ENCODE measurements at places on chromosomes 13 and 19.

GRCh38 chr13:74131227-74131626, 3.0 kb downstream of the KLF12 start:
- no peak for DNase-seq

- DNase-seq, result no peak
These were observed 16.1 kb downstream of the ANKRD24 start for GRCh38 chr19:4198467-4199126.

DNA sequence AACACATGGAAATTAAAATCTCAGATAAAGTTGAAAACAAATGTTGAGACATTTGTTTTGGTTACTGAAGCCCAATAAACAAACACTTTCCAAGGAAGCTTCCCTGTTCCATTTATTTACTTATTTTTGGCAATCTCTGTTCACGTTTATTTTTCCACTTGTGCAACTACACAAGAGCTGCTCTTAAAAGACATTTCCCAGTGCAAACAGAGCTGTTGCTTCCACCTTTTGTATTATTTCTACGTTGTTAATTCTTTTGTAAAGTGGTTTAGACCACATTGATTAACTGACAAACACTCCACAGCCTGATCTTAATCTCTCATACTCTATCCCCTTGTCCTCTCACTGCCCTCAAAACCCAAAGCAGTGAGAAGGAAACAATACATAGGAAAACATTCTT, 757.6 kb downstream of the LIG4 start:
- DNase-seq, result no peak

DNA sequence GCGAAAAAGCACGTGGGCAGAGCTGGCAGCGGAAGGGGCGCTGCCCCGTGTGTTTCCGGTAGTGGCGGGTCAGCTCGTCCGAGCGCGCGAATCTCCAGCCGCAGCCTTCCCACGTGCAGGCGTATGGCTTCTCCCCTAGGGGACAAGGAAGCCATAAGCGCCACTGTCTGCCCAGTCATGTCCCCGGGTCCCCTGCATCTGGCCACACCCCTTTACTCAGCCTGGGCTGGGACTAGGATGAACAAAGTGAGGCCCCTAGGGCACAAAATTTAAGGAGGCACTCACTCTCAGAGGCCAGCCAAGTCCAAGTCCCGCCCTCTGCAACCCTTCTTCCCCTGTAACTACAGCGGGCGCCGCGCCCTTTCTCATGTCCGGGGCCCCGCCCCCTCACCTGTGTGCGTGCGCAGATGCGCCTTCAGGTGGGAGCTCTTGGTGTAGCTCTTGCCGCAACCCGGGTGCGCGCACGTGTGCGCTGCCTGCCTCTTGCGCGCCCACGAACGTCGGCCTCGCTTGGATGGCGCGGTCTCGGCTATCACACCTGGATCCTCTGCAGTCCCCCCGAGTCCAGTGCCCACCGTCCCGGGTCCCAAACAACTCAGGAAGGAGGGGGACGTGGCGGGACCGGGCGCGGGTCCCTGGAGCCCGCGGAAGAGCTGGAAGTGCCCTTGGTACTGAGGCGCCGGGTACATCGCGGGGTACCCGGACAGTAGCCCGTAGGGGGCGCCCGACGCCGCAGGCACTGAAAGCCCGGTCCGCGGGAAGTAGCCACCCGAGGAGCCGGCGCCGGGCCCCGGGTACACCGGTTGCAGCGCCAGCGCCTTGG, 1.9 kb downstream of the KLF1 start:
- no peak for DNase-seq

- no peak for DNase-seq
These were observed 1.6 kb upstream of the ZBTB7A start for GRCh38 chr19:4068047-4068966.

- DNase-seq, result no peak
These were observed 6.1 kb upstream of the CEACAM7 start for GRCh38 chr19:41694196-41694595.

GRCh38 chr13:48266150-48266549, 33.1 kb downstream of the ITM2B start:
- no peak for DNase-seq

DNA sequence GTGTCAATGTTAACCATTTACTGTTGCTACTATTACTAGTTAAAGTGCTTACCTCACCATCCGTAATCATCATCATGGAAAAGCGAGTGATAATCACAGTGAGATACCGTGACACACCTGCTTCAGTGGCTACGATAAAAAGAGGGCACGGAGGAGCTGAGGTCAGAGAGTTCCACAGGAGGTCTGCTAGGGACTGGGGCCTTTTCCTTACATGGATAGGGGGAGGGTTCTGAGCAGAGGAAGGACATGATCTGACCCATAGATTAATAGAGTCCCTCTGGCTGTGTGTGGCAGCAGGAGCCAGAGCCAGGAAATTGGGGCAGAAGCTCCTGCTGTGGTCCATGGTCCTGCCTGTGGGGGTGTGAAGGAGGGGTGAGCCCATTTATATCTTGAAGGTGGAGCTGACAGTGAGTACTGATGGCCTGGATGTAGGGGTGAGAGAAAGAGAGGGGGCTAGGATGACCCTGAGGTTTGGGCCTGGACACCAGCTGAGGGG, 136.7 kb downstream of the SIPA1L3 start:
- DNase-seq, result no peak

- DNase-seq, result no peak
These were observed 14.9 kb downstream of the FGF21 start for GRCh38 chr19:48770266-48770665.

- no peak for DNase-seq
These were observed 635.1 kb upstream of the KLF12 start for GRCh38 chr13:74769333-74769732.

GRCh38 chr13:110161112-110161882, 145.7 kb downstream of the COL4A1 start:
- no peak for DNase-seq

- DNase-seq, result no peak
These were observed 22.4 kb upstream of the MIER2 start for GRCh38 chr19:366951-367350.

DNA sequence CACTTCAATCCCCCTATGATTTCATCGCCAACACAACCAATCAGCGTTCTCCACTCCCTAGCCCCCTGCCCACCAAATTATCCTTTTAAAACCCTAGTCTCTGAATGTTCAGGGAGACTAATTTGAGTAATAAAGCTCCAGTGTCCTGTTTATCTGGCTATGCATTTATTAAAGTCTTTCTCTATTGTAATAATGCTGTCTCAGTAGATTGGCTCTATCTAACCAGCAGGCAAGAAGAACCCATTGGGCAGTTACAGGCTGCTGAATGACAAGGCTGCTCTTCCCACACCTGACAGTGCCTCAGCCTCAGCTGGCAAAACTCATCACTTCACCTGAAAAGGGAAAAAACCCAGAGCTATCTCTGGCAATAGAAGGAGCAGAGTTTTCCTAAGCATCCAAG, 20.2 kb upstream of the CHST8 start:
- no peak for DNase-seq

- no peak for DNase-seq
These were observed 15.2 kb downstream of the SIGLEC7 start for GRCh38 chr19:51157265-51157664.

DNA sequence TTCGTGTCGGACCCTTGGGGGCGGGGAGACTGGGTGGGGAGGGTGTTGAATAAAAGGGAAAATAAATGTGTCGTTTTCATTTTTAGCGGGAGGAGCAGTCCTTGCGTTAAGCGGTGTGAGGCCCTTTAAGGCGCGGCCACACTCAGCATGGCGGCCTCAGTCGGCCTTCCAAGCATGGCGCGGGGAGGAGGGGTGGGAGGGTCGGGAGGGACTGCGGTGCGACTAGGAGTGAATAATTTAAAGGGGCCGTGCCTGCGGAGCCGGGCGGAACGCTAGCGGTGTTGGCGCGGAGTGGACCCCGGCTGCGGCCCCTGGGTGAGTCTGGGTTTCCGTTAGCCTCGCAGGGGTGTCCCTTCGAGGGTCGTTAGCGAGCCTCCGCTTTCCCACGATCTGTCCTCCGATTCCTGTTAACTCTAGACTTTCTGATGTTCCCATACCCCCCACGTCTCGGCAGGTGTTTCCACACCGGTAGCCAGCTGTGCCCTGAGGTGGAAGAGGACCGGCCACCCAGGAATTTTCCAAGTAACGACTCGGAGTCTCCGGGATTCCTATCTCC, 1.5 kb upstream of the PNPLA6 start:
- peak; percentile 42 for DNase-seq

GRCh38 chr13:30332456-30333143, 25.2 kb upstream of the KATNAL1 start:
- no peak for DNase-seq

- no peak for DNase-seq
These were observed 51.4 kb upstream of the SLC15A1 start for GRCh38 chr13:98803921-98804320.

GRCh38 chr13:107767119-107767518, 448.2 kb downstream of the LIG4 start:
- DNase-seq, result no peak

DNA sequence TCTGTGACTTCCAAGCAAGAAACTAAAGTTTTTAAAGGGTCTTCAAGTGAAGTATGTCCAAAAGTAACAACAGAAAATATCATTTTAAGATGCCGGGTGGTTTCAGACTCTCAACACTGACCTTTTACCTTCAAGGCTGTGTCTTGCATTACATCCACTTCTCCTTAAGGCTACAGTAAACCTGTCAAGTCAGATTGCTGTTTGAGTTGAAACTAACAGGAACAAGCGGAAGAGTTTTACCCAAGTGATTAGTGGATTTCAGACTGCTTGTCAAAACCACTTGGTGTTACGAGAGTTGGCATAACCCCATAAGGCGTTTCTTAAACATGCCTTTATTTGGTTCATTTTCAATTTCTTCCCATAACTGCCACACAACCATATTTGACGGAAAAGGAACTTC, 283.1 kb downstream of the DCT start:
- no peak for DNase-seq

DNA sequence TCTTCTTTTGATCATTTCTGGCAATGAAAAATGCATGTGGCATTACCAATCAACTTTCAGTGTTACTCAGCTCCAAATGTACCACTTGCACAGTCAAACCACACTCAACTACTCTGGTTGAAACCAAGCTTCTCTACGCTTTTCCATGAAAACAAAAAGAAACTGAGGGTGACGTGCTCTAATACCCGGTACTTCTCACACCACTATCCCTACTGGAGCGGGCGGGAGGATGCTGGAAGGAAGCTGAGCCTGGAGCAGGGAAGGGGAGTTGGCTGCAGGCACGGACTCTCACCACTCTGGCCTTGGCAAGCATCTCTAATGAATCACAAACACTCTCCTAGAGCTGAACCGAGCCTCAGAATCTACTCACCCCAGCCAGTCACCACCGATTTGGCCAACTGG, 48.2 kb downstream of the STK24 start:
- no peak for DNase-seq

DNA sequence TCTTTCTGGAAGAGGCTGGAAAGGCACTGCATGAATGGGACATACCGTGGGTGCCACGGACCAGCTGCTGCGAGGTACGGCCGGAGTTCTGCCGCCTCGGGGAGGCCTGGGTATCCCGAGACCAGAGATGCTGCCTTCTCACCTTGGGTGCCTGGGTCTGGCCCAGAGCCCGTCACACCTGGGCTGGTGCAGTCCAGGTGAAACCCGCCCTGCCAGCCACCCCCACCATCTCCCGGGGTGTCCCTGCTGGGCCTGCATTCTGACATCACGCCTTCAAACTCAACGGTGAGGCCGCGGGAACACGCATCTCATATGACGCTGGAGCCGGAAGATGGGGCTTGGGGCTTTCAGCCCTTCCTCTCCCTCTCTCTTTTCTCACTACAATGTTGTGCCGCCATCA, 98.0 kb downstream of the GADD45B start:
- no peak for DNase-seq

GRCh38 chr19:6229951-6230712, 49.6 kb downstream of the MLLT1 start:
- DNase-seq, result no peak

GRCh38 chr19:51325161-51325976, 13.9 kb downstream of the IGLON5 start:
- no peak for DNase-seq

GRCh38 chr19:45768655-45768983, 433 bp downstream of the SIX5 start:
- DNase-seq, result no peak
